ENCODE measurements at places on chromosomes 6 and 20.

GRCh38 chr20:22974354-22974753 is 60.8 kb upstream of the SSTR4 start:
- no peak for DNase-seq

GRCh38 chr6:1850121-1850839 is 240.6 kb downstream of the FOXC1 start:
- no peak for DNase-seq

DNA sequence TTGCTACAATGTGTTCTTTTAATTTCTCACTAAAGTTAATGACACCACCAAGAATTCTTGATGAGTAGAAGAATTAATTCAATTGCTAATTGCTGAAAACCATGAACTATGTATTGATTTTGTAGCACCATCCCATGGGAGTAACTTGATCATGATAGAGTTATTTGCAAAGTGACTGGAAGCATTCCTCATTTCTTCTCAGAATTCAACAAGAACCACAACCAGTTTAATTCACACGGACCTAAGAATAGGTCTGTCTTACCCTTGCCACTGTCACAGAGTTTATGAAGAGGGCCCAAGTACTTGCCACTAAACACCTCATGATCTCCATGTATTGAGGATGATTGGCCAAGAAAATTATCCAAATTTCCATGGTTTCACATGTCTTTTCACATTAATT is 222.2 kb downstream of the TMEM242 start:
- DNase-seq = no peak

- DNase-seq = no peak
Observed at GRCh38 chr6:162697872-162698403, 29.6 kb downstream of the PRKN start.

GRCh38 chr6:170291271-170292110 is 613 bp upstream of the DLL1 start:
- no peak for DNase-seq
